ENCODE measurements at places on chromosomes 16 and 17. TPM values are rescaled to one million over a fixed set of nuclear protein-coding genes. Genes with fewer than 3 reads are reported as not detected.

GRCh38 chr17:7081341-7082062, 1.5 kb upstream of the CLEC10A start:
- H3K27ac ChIP-seq: no peak overlapping the region
- no peak overlapping the region for H3K4me3 ChIP-seq
- no peaks in the 10 kb centered on the region for H3K36me3 ChIP-seq
- peaks cover 6% of the 10 kb centered on the region for H3K4me1 ChIP-seq

DNA sequence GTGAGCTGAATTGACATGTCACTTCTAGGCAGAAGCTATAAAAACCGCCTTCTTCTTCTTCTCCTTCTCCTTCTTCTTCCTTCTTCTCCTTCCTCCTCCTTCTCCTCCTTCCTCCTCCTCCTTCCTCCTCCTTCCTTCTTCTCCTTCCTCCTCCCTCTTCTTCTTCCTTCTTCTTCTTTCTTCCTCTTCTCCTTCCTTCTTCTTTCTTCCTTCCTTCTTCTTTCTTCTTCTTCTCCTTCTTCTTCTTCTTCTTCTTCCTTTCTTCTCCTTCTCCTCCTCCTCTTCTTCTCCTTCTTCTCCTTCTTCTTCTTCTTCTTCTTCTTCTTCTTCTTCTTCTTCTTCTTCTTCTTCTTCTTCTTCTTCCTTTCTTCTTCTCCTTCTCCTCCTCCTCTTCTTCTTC, 4.8 kb upstream of the FBXL19 start:
- no peaks in the 10 kb centered on the region for H3K36me3 ChIP-seq
- H3K4me3 ChIP-seq: no peak overlapping the region
- H3K27me3 ChIP-seq: no peaks in the 10 kb centered on the region
- H3K4me1 ChIP-seq: peaks cover 11% of the 10 kb centered on the region

DNA sequence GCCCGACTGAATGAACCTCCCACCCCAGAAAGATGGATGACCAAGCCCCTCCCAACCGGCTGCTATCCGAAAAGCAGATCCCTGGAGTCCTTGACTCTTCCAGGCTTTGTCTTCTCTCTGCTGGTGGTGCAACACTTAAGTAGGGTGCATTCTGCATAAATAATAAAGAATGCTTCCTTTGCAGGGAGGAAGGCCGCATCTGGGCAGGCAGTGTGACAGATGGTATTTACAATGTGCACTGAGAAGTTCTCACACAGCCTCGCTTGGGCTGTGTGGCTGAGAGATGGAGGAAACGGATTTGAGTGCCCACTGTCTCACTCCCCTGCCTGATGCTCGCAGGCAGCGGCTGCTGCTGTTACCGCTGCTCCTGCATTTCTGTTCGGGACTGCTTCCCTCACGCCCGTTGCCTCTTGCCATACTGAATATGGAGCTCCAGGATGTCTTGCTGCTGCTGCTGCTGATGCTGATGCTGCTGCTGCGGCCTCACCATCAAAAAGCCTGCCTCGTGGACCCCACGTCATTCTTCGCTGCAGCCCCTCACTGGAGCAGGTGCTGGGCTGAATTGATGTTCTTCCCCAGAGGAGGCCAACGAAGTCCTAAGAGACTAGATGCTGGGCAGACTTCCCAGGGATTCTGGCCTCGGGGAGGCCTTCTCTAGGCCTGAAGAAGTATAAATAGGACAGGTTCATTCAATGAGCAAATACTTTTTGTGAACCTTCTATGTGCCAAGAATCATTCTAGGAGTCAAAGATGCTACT, 7.1 kb upstream of the RHBDL3 start:
- no peaks in the 10 kb centered on the region for H3K36me3 ChIP-seq
- DNase-seq: no peak
- peaks cover 10% of the 10 kb centered on the region for H3K4me1 ChIP-seq
- no peak overlapping the region for H3K27ac ChIP-seq
- H3K4me3 ChIP-seq: no peak overlapping the region

DNA sequence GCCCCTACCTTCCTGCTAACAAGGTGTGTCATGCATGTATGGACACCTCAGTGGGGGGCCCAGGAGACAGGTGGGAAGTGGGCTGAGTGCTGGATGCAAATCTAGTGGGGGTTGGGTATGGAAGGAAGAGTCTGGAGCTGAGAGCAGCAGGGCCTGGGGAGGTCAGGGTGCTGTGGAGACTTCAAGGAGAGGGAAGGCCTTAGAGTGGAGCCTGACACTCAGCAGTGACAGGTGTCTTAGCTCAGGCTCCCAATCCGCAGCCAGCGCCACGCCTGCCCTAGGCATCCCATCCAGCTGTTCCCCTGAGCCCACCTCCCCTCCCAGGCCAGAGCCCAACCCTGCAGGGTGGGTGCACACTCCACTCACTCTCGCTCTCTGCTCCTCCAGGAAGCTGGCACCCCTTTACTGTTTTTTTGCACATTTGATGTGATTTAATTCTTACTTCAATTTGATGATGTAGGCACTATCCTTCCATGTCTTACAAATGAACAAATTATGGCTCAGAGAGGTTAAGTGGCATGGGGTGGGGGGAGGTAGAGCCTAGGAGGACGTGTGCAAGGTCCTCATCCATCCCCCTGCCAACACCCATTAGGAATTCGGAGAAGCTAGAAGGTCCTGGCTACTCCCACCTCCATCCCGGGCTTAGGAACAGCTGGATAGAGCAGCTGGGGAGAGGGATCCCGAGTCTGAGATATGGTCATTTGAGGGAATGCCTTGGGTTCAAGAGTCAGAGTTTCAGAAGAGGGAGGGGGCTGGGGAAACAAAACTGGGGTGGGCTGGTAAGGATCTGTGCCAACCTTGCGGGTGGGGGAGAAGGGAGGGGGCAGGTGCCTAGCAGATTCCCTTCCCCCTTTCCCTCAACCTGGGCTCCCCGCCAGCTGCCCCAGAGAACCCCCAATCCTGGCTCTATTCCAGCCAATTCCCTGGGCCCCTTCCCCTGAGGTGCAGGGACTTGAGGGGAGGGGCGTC, 2.1 kb downstream of the FAM171A2 start:
- H3K36me3 ChIP-seq: no peaks in the 10 kb centered on the region
- peaks cover 9% of the 10 kb centered on the region for H3K27me3 ChIP-seq
- no peak for DNase-seq
- H3K27ac ChIP-seq: no peak overlapping the region

The EME1 gene
- 3.0 TPM for total RNA-seq

DNA sequence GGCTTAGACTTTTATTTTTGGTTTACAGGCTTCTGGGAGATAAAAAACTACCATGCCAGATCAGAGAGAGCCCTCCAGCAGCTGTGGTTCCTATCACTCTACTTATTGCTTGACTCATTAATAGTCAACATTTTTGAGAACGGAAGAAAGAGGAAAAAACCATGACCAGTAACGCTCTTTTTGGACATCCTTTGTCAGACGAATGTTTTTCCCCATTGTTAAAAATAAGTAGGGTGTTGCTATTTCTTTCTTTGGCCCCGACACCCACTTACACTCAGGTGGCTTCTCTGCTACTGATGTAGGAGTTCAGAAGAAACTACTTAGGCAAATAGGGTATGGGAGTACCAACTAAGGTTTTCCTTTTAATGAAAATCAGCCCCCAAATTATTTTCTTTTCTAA, 27.5 kb downstream of the TVP23A start:
- peaks cover 2% of the 10 kb centered on the region for H3K27me3 ChIP-seq
- H3K4me1 ChIP-seq: no peaks in the 10 kb centered on the region
- no peak overlapping the region for H3K4me3 ChIP-seq
- no peaks in the 10 kb centered on the region for H3K36me3 ChIP-seq
- no peak for DNase-seq
- H3K27ac ChIP-seq: no peak overlapping the region

The NOXO1 gene
- total RNA-seq: 0.89 TPM

DNA sequence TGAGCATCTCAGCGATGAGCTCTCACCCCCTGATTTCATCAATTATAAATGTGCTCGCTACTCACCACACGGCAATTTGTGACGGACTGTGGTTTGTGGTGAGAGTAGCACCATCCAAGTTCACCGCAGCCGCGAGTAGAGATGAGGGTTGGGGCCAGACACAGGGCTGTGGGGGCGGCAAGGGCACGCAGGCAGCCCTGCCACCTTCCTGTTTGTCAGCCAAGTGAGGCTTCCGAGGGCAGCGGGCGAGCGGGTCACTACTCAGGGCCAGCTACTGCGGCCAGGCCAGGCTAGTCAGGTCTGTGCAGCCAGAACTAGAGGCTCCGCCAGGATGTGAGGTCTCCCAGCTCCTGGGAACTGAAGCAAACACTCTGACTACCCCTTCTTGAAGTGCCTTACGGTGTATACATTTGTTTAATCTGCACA, 39.6 kb upstream of the MEOX1 start:
- H3K4me3 ChIP-seq: no peak overlapping the region
- no peak overlapping the region for H3K27ac ChIP-seq
- no peaks in the 10 kb centered on the region for H3K36me3 ChIP-seq

DNA sequence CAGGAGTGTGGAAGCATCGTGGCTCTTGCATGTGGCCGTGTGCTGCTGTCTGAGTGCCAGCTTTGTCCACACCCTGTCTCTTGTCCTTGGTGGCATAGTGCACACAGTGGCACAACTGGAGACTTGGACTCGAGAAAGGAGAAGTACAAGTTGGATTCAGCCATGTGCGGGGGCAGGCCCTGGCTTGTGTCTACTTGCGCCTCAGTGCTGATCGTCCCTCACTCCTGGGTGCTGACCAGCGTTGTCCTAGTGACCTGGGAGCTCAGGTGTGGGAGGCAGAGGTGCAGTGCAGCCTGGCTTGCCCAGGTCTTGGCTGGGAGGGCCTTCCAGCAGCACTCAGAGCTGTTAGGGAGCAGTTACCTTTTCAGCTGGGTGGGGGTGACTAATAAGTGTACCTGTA, 20.6 kb downstream of the MPRIP start:
- no peaks in the 10 kb centered on the region for H3K27me3 ChIP-seq
- H3K4me3 ChIP-seq: no peak overlapping the region
- no peak for DNase-seq
- H3K36me3 ChIP-seq: peaks cover 2% of the 10 kb centered on the region

DNA sequence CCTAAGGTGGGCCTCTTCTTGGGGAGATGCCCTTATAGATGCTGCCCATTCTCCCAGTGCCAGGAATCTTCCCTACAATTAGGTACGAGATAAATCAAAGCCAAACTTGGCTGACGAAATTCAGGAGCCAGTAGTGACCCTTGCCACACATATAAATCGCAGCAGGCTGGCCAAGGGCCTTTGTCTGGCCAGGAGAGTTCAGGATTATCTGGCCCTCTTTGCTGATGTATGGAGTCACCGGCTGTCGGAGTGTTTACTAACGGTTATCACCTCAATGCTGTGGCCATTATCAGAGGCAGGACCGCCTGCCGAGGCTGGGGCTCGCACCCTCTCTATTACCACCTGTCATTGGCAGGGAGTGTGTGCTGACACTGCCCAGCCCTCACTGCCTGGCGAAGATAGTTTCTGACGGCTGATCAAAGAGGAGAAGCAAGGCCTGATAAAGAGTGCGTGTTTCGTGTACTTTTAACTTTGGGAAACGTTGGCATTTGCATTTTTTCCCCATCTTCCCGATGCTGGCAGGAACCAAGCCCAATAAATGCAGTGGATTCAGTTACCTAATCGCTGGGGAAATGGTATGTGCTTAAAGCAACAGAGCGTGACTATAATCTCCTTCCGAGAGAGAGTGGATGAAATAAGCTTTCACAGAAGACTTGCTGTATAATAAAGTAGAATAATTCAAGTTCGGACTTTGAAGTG, 32.8 kb upstream of the TBX2 start:
- H3K27ac ChIP-seq: no peak overlapping the region
- no peaks in the 10 kb centered on the region for H3K4me1 ChIP-seq
- H3K27me3 ChIP-seq: no peaks in the 10 kb centered on the region
- H3K36me3 ChIP-seq: no peaks in the 10 kb centered on the region
- DNase-seq: no peak

- no peak for DNase-seq
- H3K27me3 ChIP-seq: no peaks in the 10 kb centered on the region
- no peaks in the 10 kb centered on the region for H3K36me3 ChIP-seq
- no peak overlapping the region for H3K27ac ChIP-seq
- no peak overlapping the region for H3K4me3 ChIP-seq
These were observed 12.1 kb downstream of the SPATA33 start for GRCh38 chr16:89669755-89670154.
